Left lung (tissue), 14 donors: ENCODE measurements at places on chromosomes 7 and 10. TPM values are rescaled to one million over a fixed set of nuclear protein-coding genes. Genes with fewer than 3 reads are reported as not detected.

CFAP70 gene
- total RNA-seq, result 0.87 TPM

AGR2 gene
- total RNA-seq, result 376 TPM

CLDN3 gene
- 35.9 TPM for total RNA-seq

ZNF804B gene
- not detected for total RNA-seq

DNA sequence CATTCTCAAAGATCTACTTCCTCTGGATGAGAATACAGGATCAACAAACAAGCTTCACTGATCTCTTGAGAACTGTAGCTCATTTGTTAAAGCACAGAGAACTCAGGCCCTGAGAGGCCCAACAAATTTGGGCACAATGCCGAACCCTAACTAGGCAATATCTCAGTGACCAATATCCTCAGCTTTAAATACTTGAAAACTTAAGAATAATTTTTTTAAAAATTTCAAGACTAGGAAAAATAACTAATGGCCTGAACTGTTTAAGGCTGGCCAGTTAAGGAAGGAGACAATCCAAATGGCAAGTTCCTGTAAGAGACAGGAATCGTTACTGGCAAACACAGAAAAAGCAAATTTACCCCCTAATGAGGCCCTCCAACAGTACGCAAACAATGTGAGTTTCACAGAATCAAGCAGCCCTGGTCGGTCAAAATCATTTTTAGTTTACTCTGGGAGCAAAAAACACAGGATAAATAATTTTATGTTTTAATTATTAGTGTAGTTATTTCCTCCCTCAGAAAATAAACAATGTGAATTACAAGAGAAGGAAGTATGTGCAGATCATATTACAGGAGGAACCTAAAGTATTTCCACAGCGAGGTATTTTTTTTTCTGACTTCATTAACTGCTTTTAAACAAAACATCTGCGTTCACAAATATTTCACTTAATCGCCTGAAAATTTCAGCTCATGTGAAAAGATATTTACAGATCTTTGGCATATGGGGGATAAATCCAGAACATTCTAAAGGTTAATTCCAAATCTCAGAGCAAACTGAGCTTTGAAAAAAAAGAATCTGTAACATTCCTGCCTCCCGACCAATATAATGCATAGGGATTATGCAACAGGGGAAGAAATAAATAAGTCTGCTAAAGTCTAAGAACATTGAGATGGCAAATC is 39.5 kb downstream of the NT5C2 start:
- no peak overlapping the region for H3K4me3 ChIP-seq
- DNase-seq, result no peak
- H3K4me1 ChIP-seq, result peaks cover 15% of the 10 kb centered on the region
- H3K36me3 ChIP-seq, result peaks cover 40% of the 10 kb centered on the region
- H3K27me3 ChIP-seq, result no peaks in the 10 kb centered on the region

DNA sequence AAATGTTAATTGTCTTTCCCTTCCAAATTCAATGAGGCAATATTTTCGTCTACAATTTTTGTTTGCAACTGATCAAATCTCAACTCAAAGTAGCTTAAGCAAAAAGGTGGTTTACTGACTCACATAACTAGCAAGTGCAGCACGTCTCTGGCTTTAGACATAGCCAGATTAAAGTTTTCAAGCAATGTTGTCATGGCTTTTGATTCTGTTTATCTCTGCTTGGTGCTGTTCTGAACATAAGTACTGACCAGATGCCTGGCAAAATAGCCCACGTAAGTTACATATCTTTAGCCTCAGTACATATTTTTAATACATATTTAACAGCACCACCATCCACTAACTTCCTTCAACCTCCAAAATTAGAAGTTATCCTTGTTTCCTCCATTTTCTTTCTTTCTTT is 877.9 kb downstream of the KCNMA1 start:
- H3K27me3 ChIP-seq, result no peaks in the 10 kb centered on the region
- H3K36me3 ChIP-seq, result no peaks in the 10 kb centered on the region
- no peak overlapping the region for H3K27ac ChIP-seq
- no peak overlapping the region for H3K4me3 ChIP-seq
- DNase-seq, result no peak

DNA sequence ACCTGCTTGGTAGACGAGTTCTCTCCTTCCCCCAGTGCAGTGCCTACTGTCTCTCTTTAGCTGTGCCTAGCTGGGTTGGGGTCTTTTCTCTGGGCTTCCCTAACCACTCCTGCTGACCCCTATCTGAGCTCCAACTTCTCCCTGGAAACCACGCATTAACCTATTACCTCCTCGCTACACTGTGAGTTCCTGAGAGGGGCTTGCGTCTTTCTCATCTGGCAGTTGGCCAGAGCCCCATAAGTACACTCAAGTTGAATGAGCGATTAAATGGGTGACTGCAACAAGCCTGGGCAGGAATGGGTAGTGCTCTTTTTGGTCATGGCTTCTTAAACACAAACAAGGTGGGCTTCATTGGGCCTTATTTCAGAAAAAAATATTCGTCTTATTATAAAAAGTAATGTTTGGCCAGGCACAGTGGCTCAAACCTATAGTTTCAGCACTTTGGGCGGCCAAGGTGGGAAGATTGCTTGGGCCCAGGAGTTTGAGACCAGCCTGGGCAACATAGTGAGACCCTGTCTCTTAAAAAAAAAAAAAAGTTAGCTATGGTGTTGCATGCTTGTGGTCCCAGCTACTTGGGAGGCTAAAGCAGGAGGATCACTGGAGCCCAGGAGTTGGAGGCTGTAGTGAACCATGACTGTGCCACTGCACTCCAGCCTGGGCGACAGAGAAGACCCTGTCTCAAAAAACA is 41.4 kb downstream of the SYPL1 start:
- no peak for DNase-seq
- H3K4me1 ChIP-seq, result peaks cover 14% of the 10 kb centered on the region
- peak overlapping the region; percentile 76 for H3K27ac ChIP-seq

GRCh38 chr10:30431435-30431911 is 2.5 kb upstream of the MAP3K8 start:
- H3K4me1 ChIP-seq, result peaks cover 7% of the 10 kb centered on the region
- peak overlapping the region; percentile 82 for H3K27ac ChIP-seq
- no peak overlapping the region for H3K4me3 ChIP-seq
- H3K27me3 ChIP-seq, result no peaks in the 10 kb centered on the region
- DNase-seq, result no peak

GRCh38 chr10:61404751-61405150 is 48.4 kb downstream of the TMEM26 start:
- no peaks in the 10 kb centered on the region for H3K27me3 ChIP-seq
- no peaks in the 10 kb centered on the region for H3K36me3 ChIP-seq
- no peak overlapping the region for H3K27ac ChIP-seq
- no peaks in the 10 kb centered on the region for H3K4me1 ChIP-seq
- no peak overlapping the region for H3K4me3 ChIP-seq

PON1 gene
- total RNA-seq, result 0.67 TPM

MYOZ1 gene
- 0.99 TPM for total RNA-seq

ST8SIA6 gene
- total RNA-seq, result 7.5 TPM

DNA sequence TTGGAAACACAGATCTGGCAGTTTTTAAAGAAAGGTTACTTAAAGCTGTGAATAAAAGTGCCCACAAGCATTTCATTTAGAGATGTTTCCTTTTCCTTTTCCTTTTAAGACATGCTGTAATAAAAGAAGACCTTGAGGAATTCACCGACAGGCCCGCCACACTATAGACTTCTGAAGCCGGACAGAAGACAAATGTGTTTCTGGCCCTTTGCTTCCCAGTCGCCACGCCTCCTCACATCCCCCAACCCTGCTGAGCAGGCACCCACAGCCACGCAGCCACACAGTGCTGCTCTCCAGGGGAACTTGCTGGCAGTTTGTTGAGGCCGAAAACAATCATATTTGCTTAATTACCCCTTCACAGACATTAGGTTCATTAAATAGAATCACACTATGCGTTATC is 83.4 kb downstream of the SLC25A13 start:
- no peak overlapping the region for H3K4me3 ChIP-seq
- no peaks in the 10 kb centered on the region for H3K36me3 ChIP-seq
- no peak for DNase-seq

SEMA3C gene
- 58.0 TPM for total RNA-seq

GRCh38 chr10:29130190-29130673 is 158.6 kb upstream of the LYZL1 start:
- H3K27me3 ChIP-seq, result no peaks in the 10 kb centered on the region
- H3K36me3 ChIP-seq, result no peaks in the 10 kb centered on the region
- DNase-seq, result no peak
- no peak overlapping the region for H3K4me3 ChIP-seq
- no peaks in the 10 kb centered on the region for H3K4me1 ChIP-seq

GRCh38 chr10:69901022-69901421 is 99.3 kb downstream of the COL13A1 start:
- H3K27me3 ChIP-seq, result no peaks in the 10 kb centered on the region
- H3K4me1 ChIP-seq, result peaks cover 3% of the 10 kb centered on the region
- H3K36me3 ChIP-seq, result no peaks in the 10 kb centered on the region
- no peak overlapping the region for H3K4me3 ChIP-seq
- no peak overlapping the region for H3K27ac ChIP-seq

CYP2W1 gene
- total RNA-seq, result not detected

LIPK gene
- total RNA-seq, result not detected

DNA sequence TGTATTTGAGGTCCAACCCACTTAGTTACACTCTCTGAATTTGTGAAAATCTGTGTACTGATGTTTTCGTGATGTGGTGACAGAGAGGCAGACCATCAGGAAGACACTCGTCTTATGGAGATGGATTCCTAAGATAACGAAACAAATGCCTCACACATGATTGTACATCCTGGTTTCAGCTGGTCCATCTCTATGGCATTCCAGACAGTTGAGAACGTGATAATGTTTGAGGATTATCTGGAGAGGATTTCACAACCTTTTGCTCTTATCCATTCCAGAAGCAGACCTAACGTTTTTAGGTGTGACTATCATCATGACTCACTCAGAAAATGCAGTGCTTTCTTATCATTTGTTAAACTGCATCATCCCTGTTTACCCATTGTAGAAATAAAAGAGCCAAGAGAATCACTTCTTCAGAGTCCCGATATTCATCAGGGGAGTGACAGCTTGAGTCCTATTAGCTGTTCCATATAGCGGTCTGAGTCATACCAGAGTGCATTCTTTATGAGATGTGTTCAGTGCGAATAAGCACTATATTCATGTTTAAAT is 74.5 kb downstream of the BMPER start:
- no peak overlapping the region for H3K4me3 ChIP-seq
- no peaks in the 10 kb centered on the region for H3K36me3 ChIP-seq
- peak; percentile 14 for DNase-seq
- no peak overlapping the region for H3K27ac ChIP-seq
- no peaks in the 10 kb centered on the region for H3K27me3 ChIP-seq

- no peak for DNase-seq
- H3K4me3 ChIP-seq, result no peak overlapping the region
- H3K27ac ChIP-seq, result no peak overlapping the region
- H3K27me3 ChIP-seq, result peaks cover 49% of the 10 kb centered on the region
- no peaks in the 10 kb centered on the region for H3K4me1 ChIP-seq
Observed at GRCh38 chr10:1299041-1299726, 243.0 kb downstream of the WDR37 start.

DNA sequence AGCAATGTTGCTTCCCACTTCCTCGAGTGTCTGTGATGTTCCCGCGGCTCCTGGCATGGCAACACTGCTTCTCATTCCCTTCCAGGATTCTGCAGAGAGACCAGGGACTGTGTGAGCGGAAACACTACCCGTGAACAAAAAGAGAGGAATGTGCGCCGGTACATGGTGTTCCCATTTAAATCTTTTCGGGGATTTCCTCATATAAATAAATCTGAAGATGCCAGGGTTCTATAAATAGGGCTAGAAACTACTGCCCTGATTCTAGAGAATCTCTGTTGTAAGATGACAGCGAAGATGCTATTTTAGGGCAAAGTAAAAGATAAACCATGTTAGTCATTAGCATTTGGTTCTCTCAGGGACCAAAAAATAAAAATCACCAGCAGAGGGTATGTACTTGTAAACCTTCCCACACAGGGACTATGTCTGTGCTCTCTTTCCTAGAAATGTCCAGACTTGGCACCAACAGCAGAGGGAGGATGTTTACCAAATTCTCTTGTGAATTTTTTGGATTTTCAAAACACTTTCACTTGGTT is 92.2 kb upstream of the DDC start:
- peaks cover 25% of the 10 kb centered on the region for H3K4me1 ChIP-seq
- no peak for DNase-seq
- peaks cover 9% of the 10 kb centered on the region for H3K36me3 ChIP-seq
- H3K27ac ChIP-seq, result peak overlapping the region; percentile 62
- no peaks in the 10 kb centered on the region for H3K27me3 ChIP-seq

DNA sequence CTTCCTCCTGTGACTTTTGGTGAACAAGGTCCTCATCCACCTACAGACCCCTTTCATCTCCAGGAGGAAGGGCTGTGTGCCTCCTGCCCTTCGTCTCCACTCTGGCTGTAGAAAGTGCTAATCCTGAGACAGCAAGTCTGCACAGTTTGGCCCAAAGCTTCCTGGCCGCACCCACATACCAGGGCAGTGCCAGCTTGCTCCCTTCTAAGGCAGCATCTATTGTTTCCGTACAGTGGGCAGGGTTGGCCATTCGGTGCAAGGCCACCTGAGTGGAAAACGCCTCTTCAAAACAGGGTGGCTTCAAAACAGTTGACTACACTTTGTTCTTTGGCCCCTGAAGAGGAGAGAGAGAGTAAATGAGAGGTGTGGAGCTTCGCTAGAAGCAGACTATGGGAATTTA is 134.1 kb upstream of the KLF14 start:
- H3K27ac ChIP-seq, result no peak overlapping the region
- DNase-seq, result no peak
- H3K4me3 ChIP-seq, result no peak overlapping the region
- no peaks in the 10 kb centered on the region for H3K4me1 ChIP-seq

DNA sequence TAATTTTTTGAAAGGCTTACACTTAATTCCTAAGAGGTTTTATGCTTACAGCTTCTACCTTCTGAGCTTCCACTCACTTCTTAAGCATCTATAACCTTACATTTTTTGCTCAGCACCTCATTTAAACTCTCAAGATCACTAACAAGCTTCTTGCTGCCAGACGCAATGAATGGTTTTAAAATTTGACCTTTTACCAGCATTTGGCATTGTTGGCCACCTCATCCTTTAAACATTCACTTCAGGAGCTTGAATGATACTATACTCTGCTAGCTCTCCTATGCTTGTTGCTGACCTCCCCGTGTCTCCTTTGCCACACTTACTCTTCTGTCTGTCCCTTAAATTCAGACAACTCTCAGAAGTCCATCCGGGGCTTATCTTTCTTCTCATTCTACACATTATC is 37.7 kb upstream of the ODAD2 start:
- no peaks in the 10 kb centered on the region for H3K4me1 ChIP-seq
- H3K4me3 ChIP-seq, result no peak overlapping the region
- H3K36me3 ChIP-seq, result no peaks in the 10 kb centered on the region

- no peaks in the 10 kb centered on the region for H3K27me3 ChIP-seq
- H3K4me3 ChIP-seq, result no peak overlapping the region
- no peak overlapping the region for H3K27ac ChIP-seq
- no peak for DNase-seq
- no peaks in the 10 kb centered on the region for H3K36me3 ChIP-seq
- no peaks in the 10 kb centered on the region for H3K4me1 ChIP-seq
Observed at GRCh38 chr7:10483671-10484070, 490.0 kb upstream of the PHF14 start.

GRCh38 chr10:2410049-2410448 is 657.3 kb upstream of the PFKP start:
- no peak for DNase-seq
- no peaks in the 10 kb centered on the region for H3K36me3 ChIP-seq
- no peak overlapping the region for H3K4me3 ChIP-seq
- H3K27ac ChIP-seq, result no peak overlapping the region
- no peaks in the 10 kb centered on the region for H3K4me1 ChIP-seq

POM121 gene
- 28.8 TPM for total RNA-seq
